Epithelial cell of umbilical artery (primary cell): ENCODE measurements at places on chromosomes 12 and 14. TPM values are rescaled to one million over a fixed set of nuclear protein-coding genes. Genes with fewer than 3 reads are reported as not detected.

KRT78 gene
- total RNA-seq: not detected in 2 replicates

NPAS3 gene
- 0.15 and 0.32 TPM in 2 replicates for total RNA-seq

HNF1A gene
- not detected in 2 replicates for total RNA-seq

LRP1-AS gene
- not detected in 2 replicates for total RNA-seq

DIO2 gene
- total RNA-seq: 0.15 TPM in 1 of 2 replicates, not detected in the other

SLC25A29 gene
- total RNA-seq: 38.0 and 50.6 TPM in 2 replicates

IRAK3 gene
- 4.9 and 10.0 TPM in 2 replicates for total RNA-seq

GLIPR1L2 gene
- 0.32 TPM in 1 of 2 replicates, not detected in the other for total RNA-seq

PRB3 gene
- total RNA-seq: not detected in 2 replicates

HPD gene
- total RNA-seq: not detected in 2 replicates

PRH2 gene
- not detected in 2 replicates for total RNA-seq

C12orf54 gene
- not detected in 2 replicates for total RNA-seq
